Upper lobe of left lung (tissue), 6 donors: ENCODE measurements at places on chromosomes 11 and 22.

- no peak for DNase-seq
These were observed 1190.3 kb upstream of the RAG2 start for GRCh38 chr11:37788141-37788877.

DNA sequence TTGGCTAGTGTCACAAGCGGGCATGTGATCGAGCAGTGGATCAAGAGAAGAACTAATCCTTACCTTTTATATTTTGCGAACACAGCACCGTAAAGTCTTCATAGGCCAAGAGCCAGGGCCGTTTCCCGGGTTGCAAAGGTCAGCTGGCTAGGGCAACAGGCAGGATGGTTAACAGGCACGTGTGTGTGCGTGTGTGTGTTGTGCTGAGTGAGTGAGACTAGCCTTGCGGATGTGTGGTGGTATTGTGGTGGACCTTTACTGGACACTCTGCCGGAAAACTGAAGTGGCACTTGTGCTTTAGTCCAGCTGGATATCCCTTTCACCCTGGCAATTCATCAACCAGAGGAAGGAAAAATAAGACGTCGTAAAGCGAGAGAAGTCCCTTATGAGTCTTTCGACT is 176.7 kb downstream of the BCR start:
- no peak for DNase-seq

DNA sequence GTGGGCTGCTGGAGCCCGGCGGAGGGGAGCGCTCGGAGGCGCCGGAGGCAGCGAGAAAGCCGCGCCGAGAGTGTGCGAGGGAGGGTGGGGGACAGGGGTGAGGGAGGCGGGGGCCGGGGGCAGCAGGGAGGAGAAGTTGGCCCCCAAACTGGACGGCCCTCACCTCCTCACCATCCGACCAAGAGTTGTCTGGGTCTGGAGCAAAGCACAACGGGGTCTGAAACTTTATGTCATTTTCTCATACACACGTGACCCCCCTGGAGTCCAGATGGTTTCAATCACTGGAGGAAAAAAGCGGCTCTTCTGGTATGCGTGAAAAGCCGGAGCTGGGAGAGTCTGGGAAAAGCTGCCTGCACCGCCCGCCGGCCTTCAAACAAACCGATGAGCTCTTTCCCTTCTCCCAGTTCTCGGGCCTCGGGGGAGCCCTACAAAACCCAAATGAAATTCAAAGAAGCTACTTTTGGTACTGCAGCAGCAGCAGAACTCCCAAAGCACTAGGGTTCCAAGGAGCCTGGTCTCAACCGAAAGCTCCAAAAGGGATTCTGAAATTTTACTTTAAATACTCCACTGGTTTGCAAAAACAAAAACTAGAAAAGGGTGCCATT is 39.7 kb upstream of the AKIP1 start:
- no peak for DNase-seq

DNA sequence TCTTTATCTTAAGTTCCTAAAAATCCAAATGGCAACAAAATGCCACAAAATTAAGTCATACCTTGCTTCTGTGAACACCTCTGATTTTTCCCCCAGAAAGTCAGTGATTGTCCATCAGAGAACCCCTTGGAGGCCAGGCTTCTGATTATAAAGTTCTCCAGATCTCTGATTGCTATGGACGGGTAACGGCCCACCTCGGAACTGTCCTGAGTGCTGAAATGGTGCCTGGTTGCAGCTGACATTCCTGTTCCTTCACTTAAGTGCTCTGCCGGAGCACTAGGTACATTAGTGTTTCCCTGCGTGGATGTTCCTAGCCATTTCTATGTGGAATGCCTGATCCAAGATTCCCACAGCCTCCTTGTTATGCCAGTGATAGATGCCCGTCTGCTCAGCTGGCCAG is 85.0 kb downstream of the CHST1 start:
- DNase-seq, result no peak

DNA sequence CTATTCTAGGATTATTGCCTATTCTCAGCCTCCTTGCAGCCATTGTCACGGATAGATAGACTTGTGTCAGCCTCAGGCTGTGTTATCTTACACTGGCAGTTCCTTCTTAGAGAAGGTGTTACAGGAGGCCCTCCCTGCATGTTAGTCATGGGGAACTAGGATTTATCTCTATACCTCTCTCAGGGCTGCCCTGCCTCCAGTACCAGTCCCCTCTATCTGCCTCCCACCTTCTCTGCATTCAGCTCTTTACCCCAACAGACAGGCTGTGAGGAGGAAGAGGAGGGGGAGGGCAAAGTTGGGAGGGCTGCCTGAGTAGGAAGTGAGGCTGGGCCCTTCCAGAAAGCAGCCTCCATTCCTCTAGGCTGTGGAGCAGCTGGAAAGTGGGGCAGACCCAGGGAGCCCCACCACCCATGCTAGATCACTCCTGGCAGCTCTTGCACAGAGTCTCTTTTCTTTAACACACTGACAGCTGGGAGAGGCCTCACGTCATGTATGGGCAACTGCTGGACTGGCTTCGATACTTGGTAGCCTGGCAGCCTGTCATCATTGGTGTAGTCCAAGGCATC is 2.9 kb upstream of the IL18BP start:
- DNase-seq, result no peak
